Activated CD8-positive, alpha-beta memory T cell treated with anti-CD3 and anti-CD28 coated beads for 4 hours (primary cell): ENCODE measurements at places on chromosomes 3 and 15.

- DNase-seq: no peak
These were observed 24.8 kb downstream of the SLC28A2 start for GRCh38 chr15:45276831-45277230.

GRCh38 chr3:15646851-15647511 lies 45.4 kb downstream of the BTD start:
- no peak for DNase-seq

- no peak for DNase-seq
These were observed 84.3 kb upstream of the PRTG start for GRCh38 chr15:55827204-55827603.

DNA sequence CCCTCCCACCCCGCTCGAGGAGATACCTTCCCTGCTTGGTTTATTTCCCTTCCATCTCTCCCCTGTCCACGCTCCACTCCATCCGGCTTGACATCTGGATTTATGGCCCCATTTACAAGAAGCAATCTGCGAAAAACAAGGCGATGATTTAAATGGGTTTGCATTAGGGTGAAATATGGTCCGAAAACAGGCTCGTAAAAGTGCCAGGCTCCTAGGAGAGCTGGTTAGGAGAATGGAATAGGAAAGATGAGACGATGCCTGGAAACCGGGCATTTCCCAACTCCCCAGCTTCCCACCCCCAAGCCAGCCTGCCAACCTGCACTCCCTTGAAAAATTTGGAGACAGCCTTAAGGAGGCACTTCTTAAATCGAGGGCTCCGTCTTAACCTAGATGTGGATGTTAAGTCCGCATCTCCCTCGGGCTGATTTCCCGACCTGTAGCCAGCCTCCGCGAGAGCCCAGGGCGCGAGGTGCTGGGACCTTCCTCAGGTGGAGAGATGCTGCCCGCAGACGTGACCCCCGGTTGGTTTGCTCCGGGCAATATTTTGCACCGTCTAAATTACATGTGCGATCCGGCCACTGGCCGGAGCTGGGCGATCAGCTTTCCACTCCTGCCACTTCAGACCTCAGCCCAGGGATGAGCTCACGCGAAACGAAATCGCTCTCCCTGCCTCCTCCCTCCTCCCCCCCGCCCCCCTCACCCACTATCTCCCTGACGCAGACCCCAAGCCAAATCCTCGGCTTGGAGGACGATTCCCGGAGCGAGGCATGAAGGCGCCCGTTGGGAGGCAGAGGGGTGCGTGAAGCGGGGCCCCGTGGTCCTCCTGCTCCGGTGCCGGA lies 1.3 kb downstream of the GRM7 start:
- no peak for DNase-seq

GRCh38 chr3:142604940-142605339 lies 8.7 kb downstream of the PLS1 start:
- DNase-seq: no peak
